ENCODE measurements at places on chromosomes 7 and 10.

DNA sequence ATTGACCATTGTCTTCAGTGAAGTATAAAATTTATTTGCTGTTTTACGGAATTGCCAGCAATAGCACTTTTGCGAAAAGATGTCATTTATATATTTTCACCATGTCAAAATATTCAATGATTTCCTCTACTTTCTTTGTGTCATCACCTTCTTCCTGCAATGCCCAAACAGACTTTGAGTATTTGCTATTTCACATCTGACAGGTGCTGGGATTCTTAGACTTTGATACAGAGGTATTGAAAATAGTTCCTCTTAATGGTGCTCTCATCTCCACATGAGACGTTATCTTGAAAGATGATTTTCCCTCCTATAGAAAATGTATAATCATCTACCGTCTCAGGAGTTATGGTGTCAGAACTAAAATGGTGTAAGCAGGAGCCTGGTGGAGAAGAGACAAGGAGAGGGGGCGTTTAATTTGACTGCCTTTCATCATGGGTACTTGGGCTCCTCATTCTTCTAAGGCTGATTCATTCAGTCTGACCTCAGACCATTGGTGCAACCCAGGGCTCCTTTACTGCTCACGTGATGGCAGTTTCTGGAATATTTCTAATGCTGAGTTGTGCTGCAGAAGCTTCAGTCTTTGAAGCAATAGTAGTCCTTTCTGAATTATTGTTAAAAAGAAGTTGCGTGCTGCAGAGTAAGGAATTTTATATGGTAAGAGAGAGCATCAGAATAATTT, 404.6 kb downstream of the PHTF2 start:
- no peak for DNase-seq

DNA sequence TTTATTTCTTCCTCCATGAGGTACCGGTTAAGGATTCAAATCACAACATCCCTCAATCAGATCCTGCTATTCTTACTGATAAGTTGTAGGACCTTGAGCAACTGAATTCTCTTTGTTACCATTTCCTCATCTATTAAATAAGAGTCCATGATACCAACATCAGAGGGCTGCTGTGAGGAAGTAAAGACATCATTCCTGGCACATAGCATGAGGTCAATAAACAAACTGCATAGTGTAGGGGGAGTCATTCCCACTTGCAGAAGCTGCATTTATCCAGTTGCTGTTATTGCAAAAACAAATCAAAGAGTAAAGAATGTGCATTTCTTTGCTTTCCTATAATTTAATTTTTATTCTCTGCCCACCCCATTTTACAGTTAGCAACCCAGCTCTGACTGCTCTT, 36.8 kb downstream of the LDB3 start:
- DNase-seq, result no peak

- peak; percentile 25 for DNase-seq
Measured at GRCh38 chr7:128166603-128167041, 74.5 kb upstream of the LEP start.

DNA sequence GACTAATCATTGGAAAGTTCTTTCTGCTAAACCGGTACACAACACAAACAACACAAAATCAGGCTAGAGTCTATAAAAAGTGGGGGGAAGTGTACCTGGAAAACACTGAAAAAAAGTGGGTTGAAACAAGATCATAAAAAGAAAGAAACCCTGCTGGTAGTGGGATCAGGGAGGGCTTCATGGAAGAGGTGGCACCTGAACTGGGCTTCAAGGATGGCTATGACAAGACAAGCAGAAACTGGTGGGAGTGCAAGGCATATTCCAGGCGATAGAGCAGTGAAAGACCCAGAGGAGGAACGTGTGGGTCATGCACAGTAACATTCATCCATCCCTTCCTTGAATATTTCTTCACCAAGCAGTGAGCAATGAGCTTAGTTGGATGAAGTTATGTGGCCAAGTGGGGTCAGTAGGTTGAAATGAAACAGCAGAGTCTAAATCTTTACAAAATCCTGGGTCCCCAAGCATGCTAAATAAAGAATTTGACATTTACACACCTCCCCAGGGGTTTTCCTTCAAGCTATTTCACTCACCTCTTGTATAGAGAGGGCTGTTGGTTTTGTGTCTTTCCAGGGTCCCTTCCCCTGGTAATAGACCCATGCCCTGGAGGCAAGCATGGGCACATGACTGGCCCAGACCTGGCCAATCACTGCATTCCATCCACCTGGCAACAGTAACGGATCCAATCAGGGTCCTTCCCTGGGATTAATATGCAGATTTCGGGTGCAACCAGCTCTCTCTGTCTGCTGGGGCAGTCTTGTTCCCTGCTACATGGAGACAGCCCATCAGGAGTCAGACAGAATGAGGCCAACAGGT, 38.2 kb downstream of the SPOCK2 start:
- DNase-seq, result no peak

DNA sequence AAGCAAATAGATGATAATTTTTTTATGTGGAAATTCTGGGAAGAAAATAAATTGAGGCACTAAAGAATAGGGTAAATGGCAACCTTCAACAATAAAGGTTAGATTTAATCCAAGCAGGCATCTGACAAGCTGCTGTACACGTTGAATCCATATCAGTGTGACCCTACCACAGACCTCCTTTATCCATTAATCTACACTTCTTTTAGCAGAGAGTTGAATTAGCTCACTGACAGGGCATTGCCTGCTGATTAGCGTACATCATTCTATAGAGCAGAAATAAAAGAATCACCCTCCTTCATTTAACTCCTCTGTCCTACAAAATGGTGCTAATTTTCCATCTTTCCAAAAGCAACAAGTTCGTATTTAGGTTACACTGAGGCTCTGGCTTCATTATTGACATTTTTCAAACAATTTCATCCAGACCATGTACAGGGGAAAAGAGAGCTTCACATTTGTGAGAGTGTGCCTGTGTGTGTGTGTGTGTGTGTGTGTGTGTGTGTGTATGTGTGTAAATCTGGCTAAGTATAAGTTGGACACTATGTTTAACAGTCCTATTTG, 356.0 kb downstream of the TFEC start:
- DNase-seq, result no peak

- DNase-seq, result no peak
Measured at GRCh38 chr10:115706026-115706425, 567.0 kb downstream of the GFRA1 start.

DNA sequence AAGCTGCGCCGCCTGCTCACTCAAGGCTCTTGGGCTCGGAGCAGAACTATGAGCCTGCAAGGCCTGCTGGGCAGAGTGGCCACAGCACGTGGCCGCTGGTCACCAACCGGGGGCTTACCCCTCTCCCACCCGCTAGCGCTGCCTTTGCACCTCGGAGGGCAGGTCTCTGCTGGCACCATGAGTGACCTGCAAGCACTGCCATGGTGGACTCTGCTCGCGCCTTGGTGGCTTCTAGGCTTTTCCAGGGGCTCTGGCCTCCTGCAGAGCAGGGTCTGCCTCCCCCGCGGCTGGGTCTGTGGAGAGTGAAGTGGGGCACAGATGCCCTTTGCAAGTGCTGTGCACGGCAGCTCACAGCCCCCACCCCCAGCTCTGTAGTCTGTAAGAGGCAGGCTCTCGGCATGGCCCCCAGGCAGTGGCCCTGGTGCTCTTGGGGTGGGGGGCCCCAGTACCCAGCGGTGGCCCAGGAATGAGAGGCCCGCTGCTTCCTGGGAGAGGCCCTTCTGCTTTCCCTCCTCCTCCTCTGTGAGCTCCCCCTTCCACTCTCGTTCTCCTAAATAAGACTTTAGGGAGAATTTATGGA, 119.6 kb downstream of the INPP5A start:
- no peak for DNase-seq

- DNase-seq, result no peak
Measured at GRCh38 chr7:2001601-2002442, 230.9 kb downstream of the MAD1L1 start.

- no peak for DNase-seq
Measured at GRCh38 chr7:111147708-111148533, 57.0 kb downstream of the LRRN3 start.

DNA sequence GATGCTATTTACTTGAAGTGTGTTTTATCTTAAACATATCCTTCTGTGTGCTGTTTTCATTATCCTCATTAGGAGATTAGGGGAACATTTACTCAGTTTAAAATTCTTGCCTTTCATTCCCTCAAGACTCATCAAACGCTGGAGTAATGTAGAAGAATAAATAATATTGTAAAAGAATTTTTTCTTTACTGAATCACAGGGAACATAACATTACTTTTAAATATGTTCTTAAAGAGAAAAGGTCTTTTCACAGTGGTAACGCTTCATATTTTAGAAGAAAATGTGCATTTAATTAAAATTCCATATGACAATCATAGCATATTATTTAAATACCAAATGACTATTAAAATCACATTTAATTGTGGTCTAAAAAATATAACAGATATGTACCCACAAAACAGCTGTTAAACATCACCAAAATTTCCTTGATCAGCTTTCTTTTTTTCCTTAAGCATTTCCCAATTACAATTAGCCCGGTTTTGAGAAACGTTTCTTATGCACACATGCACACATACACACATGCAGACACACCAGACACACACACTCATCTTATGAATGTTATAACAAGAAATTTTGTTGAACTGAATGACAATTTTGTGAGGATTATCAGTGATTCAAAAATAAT, 102.0 kb upstream of the GLI3 start:
- no peak for DNase-seq

- DNase-seq, result no peak
Measured at GRCh38 chr10:114577133-114577532, 80.9 kb downstream of the ABLIM1 start.

DNA sequence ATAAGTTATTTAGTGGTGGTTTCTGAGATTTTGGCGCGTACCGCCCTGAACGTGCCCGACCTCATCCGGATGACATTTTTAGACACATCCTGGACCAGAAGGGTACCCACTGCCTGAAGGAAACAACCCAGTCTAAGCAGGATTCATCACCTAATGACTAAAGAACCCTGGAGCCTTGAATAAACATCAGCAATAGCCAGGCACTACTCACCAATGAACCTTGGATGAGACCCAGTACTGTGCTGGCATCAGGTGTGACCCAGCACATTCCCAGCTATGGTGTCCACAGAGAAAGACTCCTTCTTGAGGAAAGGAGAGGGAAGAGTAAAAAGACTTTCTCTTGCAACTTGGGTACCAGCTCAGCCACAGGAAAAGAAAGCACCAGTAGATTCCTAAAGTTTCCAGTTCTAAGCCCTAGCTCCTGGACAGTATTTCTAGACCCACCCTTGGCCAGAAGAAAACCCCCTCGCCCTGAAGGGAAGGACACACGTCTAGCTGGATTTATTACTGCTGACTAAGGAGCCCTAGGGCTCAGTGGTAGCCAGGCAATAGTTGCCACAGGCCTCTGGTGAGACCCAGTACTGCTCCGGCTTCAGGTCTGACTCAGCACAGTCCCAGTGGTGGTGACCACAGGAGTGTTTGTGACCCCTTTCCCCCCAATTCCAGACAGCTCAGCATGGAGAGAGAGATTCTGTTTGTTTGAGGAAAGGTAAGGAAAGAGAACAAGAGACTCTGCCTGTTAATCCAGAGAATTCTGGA, 32.5 kb downstream of the ZNF277 start:
- DNase-seq, result no peak

DNA sequence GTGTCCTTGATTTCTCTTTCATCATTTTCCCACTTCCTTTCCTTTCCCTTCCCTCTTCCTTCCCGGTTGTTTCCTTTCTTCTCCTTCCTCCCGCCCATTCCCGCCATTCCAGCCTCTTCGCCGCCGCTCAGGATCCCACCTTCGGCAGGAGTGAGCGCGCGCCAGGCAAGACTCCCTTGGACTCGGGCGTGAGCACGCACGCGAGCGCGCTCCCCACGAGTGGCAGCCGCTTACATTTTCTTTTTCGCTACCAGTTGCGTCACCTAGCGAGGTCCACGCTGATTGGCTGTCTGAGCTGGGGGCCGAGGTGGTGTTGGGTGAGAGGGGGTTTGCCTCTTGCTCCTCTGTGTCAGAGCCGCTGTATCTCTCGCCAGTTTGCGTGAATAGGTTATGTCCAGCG, 11.8 kb downstream of the ZAN start:
- no peak for DNase-seq

GRCh38 chr10:22333167-22333974, 11.9 kb upstream of the SPAG6 start:
- no peak for DNase-seq

- no peak for DNase-seq
Measured at GRCh38 chr10:56715262-56715661, 354.2 kb upstream of the ZWINT start.
